MV-4-11 (cell line): ENCODE measurements at places on chromosomes 7 and 10.

GRCh38 chr10:63707254-63707910, 186.2 kb downstream of the REEP3 start:
- peak; percentile 90 for DNase-seq

DNA sequence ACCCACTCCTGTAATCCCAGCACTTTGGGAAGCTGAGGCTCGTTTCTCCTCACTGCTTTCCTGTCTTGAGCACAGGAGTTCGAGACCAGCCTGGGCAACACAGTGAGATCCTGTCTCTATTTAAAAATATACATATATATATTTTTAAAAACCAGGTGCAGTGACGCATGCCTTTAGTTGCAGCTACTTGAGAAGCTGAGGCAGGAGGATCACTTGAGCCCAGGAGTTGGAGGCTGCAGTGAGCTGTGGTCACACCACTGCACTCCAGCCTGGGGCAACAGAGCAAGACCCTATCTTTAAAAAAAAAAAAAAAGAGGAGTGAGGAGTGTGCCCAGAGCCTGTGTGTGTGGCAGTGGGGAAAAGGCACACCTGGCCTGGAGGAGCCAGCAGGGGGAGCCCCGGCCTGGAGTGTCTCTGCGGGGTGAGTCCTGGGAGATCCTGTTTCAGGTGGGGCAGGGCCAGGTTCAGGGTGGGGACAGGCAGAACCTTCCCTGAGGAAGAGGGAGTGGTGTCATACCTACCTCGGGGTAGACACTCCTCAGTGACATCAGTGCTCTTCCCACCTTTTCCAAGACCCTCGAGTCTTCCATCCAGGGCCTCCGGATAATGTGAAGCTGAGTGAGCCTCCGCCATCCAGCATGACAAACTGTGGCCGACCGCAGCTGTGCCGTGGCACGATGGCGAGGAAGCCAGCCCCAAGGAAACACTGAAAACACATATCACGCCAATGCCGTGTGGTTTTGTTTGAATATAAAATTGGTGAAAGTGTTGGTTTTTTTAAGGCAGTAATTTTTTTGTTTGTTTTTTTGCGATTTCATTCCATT, 9.0 kb upstream of the ARPC1B start:
- no peak for DNase-seq

GRCh38 chr10:61732629-61733278, 70.0 kb downstream of the CABCOCO1 start:
- no peak for DNase-seq

- DNase-seq, result no peak
These were observed 4.0 kb upstream of the PANK1 start for GRCh38 chr10:89649051-89649450.

DNA sequence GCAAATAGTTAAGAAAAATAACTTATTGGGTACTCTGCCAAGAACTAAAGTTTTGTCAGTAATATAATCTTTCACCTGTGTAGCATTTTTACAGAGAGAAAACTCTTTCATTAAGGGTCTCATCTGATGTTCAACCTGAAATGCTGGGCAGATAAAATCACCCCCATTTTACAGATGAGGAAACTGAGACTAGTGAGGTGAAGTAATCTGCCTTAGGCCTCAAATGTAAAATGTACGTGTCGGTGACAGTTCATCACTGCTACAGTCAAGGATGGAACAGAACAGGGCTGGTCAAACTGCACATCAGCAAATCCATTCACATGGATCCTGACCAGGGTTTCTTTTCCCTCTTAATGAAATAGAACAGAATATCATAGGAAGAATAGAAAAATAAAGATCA, 121.8 kb downstream of the RAPGEF5 start:
- DNase-seq, result no peak
